ENCODE measurements at places on chromosomes 12 and 14.

- DNase-seq: no peak
Observed at GRCh38 chr12:24922090-24922489, 26.8 kb downstream of the BCAT1 start.

DNA sequence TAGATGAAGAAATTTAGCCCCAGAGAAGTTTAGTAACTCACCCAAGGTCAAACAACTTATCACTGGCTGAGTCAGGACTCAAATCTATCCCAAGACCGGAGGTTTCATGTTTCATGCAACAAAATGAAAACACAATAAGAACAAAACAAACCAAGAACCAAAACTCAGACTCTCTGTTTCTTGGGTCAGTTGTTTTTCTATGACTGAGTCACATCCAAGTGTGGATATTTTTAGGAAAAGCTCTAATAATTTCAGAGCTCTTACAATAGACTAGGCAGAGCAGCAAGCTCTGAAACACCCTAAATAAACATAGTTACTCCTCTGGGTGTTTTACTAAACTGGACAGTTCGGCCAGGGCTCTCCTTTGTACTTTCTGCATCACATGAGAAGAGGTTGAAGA, 87.6 kb upstream of the PRB2 start:
- peak; percentile 21 for DNase-seq

DNA sequence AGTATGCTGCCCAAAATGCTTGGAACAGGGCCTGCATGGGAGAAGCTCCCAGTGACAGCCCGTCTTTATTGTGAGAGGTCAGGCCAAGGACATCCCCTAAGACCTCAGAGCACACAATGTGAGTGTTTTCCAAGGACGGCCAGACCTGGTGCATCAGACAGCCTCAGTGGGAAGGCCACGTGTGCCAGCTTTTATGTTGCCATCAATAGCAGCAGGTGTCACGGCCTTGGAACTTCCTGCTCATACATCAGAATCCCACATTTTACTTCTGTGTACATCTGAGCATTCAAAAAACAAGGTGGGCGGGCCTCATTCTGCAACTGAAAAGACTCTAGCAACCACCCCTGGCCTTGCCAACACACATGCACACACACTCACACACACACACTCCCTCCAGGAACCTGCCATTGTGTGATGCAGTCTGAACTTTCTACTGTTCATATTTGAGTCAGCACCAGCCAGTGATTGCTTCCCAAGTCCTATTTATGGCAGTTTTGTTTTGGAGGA, 753.1 kb upstream of the TBX3 start:
- DNase-seq: no peak

GRCh38 chr12:32777159-32777558, 21.5 kb upstream of the YARS2 start:
- no peak for DNase-seq

DNA sequence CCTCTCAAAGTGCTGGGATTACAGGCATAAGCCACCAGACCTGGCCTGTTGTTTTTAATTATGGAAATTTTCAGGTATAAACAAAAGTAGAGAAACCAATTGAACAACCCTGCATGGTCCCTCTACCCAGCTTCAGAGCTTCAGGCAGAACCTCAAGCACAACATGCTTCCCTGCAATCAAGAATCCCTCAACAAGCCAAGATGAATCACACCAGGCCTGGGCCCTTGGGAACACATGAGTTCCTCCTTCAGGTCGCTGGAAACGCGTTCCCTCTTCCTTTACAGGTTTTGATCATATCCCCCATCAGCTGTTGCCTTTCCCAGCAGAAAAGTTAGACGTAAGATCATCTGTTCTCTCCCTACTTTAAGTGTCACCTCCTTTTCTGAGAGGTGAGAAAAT, 20.5 kb upstream of the CORO1C start:
- DNase-seq: peak; percentile 31

GRCh38 chr12:41188841-41189394, 798 bp downstream of the PDZRN4 start:
- DNase-seq: no peak

DNA sequence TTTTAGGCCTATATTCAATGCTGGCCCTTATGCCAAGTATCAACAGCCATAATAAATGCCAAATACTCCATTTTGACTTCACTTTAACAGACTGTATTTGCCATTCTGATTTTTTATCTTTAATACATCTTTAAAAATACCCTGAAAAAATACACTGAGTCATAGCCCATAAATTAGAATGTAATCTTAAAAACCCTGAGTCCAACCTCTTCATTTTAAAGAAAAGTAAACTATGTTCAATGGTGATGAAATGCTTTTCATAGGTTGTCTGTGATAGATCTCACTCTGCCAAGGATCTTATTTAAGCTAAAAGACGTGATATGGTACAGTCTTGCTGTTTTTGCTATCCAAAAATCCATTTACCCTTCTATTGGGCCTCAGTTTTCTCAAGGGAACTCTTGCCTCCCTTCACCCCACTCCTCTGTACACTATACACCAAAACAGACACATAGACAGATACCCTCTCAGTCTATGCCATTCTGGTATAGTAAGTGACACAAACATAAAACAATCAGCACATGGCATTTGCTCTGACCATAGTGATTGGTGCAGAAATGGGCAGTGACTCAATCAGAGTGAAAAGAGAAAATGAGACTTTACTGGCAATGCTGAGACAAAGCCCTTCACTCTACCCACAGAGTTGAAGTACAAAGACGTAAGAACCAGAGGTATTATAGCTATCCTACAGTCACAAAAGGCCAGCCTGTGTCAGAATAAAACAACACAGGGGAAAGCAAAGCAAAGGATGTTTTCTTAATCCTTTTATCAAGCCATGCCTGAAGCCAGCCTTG, 49.1 kb downstream of the BTG1 start:
- no peak for DNase-seq

GRCh38 chr12:51218607-51219161, 822 bp upstream of the POU6F1 start:
- no peak for DNase-seq

GRCh38 chr14:62689733-62690132, 355.5 kb downstream of the KCNH5 start:
- no peak for DNase-seq

DNA sequence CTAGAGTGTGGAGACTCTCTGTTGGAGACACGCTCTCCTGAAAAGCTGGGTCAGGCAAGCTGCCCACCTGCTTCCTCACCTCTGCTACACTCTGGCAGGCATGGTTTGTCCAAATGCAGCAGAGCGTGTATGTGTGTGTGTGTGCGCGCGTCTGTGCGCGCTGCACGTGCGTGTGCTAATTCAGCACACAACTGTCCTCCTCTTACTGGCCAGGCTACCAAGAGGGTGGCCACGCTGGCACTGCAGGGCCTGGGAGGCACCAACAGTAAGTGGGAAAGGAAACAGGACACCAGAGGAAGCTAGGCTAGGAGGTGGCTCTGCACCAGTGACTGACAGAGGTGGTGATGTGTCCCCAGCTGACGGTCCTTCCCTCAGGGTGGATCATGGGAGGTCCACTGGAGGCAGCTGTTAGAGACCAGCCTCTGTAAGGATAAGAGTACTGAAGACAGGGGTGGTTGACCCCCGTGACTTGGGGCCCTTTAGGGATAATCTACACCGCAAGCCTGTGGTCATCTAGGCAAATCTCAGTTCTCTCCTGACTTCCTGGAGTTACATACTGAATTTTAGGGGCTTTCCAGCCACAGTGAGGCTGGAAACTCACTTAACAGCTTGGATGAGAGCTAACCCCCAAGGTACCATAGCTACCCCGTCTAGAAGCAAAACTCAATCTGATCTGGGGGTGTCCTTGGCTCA, 15.6 kb upstream of the TFCP2 start:
- DNase-seq: no peak

DNA sequence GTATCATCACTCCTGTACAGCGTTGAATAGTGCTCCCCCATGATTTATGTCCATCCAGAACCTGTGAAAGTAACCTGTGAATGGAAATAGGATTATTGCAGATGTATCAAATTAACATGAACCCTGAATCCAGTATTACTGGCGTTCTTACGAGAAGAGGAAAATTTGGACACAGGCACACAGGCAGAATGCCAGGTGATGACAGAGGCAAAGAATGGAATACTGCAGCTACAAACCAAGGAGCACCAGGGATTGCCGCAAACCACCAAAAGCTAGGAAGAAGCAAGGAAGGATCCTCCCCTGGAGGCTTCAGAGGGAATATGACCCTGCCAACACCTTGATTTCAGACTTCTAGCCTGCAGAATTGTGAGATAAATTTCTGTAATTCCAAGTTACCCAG, 113.5 kb upstream of the EGLN3 start:
- DNase-seq: no peak

- no peak for DNase-seq
Observed at GRCh38 chr12:67655829-67656228, 7.3 kb downstream of the DYRK2 start.

- no peak for DNase-seq
Observed at GRCh38 chr14:37583358-37584210, 11.5 kb downstream of the FOXA1 start.

DNA sequence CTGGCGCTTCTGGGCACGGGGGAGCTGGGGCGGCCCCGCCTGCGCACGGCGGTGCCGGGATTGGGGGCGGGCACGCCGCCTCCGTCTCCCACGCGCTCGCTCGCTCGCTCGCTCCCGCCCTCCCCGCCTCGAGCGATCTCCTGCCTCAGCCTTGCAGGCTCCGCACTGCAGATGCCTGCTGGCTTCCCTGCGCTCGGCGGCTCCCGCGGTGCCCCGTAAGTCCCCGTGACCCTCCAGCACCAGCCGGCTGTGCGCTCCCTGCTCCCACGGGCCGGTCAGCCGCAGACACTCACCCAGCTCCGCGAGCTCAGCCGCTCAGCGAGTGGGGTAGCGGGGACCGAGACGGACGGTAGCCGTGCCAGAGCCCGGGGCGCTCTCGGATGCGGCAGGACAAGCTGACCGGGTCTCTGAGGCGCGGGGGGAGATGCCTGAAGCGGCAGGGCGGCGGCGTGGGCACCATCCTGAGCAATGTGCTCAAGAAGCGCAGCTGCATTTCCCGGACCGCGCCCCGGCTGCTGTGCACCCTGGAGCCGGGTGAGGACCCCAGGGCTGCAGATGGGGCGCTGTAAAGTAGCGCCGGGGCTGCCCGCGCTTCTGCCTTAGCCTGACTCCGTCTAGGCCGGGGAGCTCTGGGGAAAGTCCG, at the start of gene TBC1D30:
TBC1D30 (plus strand) TSS at position 148 of the 643 bp plus-strand sequence; CDS start at position 381, 233 bp downstream.
- peak; percentile 18 for DNase-seq

- DNase-seq: no peak
Observed at GRCh38 chr12:62269464-62270228, 9.4 kb downstream of the USP15 start.

GRCh38 chr12:27821259-27821973, 41.4 kb upstream of the MANSC4 start:
- DNase-seq: peak; percentile 80

DNA sequence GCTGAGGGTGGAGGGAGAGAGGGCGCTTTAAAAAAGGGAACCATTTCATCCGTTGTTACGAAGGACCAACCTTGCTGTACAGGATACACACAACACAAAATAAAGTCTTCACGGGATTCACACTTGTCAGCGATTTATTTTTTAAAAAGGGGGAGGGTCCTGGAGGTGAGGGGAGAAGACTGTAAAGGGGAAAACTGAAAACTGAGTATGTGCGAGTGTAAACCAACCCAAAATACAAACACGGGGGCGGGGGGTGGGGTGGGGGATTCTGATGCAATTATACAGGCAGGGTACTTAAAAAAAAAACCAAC, 499 bp upstream of the PRKAG1 start:
- no peak for DNase-seq

DNA sequence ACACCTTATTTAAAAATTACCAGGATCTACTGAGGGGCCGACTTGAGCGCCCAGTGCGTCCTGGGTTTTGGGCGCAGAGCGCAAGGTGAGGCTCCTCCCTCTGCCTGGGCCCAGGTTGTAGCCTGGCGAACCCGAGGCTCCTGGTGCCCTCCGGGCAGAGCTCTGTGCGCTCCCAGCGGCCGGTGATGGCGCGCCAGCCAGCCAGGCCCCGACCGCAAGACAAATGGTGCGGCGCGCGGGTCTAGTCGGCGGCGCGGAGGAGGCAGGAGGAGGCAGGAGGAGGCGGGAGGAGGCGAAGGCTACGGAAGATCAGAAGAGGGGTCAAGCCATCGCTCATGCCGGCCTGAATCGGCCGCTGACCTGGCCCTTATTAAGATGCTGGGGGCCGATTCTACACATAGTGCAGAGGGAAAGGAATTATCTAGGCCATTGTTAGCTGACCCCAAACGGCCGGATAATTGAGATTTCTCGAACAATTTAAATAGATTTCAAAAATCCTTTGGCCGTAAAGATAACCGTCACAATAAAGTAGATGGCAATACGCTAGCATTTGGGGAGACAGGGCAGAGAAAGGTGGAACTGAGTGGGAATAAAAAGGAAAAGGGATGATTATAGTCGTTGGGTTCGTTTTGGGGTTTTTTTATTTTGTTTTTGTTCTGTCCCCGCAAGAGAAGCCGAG, 2.8 kb downstream of the TBX5 start:
- no peak for DNase-seq

DNA sequence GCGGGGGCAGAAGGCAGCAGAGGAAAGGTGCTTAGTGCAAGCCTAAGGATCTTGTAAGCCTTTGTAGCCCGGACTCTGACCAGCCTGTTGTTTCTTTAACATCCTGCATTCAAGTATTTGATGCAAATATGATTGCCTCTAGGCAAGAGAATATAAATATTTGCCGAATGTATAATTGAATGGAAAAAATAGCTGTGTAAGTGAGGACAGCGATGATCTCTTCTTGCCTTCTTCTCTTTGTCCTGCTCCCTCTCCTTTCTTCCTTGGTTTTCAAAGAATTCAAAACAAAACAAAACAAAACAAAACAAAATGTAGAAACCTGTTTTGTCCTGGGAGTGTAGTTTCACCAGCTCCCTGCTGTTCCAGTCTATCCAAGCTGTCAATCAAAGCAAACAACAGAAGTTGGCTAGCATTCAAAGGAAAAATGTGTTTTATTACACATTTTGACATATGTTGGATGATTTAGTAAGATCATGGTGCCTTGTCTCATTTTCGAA, 74.9 kb upstream of the CPM start:
- no peak for DNase-seq

DNA sequence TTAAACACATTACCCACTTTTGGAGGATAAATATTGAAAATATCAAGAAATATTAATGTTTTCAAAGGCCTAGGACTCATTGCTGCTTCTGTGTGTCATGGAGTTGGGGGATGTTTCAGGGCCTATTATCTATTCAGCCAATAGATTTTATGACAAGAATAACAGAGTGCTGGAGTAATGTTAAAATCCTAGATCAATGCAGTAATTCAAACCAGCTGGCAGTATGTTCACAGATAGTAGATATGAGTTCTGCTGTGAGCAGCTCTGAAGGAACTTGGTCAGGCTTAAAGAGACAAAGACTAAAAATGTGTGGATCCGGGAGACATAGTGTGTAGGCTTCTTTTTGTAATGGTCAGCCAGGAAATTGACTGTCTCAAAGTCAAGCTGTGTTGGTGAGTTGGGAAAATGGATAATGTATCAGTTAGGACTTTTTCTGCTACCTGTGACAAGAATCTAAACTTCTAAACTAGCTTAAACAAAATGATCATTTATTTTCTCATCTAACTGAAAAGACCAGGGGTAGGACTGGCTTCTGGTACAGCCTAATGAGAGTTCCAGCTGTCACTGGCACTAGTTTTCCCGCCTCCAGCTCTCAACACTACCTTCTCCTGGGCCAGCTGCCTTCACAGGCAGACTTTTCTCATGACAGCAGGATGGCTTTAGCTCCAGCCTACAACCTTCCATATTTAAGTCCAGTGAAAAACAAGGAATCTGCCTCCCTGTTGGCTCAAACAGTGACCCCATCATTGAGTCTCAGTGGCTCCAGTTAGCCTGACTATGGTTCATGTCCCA, 16.3 kb upstream of the POLR3B start:
- DNase-seq: no peak

GRCh38 chr12:108004319-108004718, 124.8 kb upstream of the WSCD2 start:
- no peak for DNase-seq
